ENCODE measurements at places on chromosomes 3 and 15.

DNA sequence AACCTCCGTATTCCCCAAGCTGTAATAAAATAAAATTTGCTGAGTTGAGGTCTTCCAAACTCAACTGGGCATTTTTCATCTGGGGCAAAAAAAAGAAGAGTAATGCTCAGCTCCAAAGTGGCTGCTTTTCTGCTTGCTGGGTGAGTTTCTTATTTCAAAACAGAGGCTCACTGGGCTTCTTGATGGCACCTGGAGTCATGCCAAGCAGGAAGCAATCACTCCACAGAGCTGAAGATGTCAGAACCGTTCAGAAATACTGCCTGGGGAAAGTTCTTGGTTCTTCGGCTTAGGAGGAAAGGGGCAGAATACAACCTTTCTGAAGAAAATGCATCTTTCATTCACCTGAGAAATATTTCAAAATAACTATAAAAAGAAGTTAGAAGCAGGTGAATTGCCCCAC lies 4.1 kb downstream of the CCR9 start:
- H3K36me3 ChIP-seq: no peaks in the 10 kb centered on the region
- H3K27ac ChIP-seq: no peak overlapping the region
- DNase-seq: no peak
- H3K4me3 ChIP-seq: no peak overlapping the region
- peaks cover 71% of the 10 kb centered on the region for H3K27me3 ChIP-seq

DNA sequence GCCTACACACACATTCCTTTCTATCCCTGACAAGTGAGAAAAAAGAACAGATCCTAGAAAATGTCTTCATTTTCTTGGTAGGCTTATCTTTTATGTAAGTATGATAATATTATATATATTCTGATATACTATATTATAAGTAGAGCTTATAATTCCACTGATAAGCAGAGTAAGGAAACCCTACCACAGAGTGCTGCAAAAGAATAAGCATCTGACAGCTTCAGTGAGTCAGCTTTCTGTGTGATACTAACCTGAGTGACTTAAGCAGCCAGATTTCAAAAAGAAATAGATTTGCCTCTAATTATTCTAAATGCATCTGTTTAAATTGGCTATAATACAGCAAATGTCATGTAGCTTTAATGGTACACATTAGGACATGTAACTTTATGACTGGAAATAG lies 656.0 kb downstream of the MCTP2 start:
- no peaks in the 10 kb centered on the region for H3K27me3 ChIP-seq
- H3K4me3 ChIP-seq: no peak overlapping the region
- no peaks in the 10 kb centered on the region for H3K4me1 ChIP-seq
- H3K36me3 ChIP-seq: no peaks in the 10 kb centered on the region
- no peak overlapping the region for H3K27ac ChIP-seq

DNA sequence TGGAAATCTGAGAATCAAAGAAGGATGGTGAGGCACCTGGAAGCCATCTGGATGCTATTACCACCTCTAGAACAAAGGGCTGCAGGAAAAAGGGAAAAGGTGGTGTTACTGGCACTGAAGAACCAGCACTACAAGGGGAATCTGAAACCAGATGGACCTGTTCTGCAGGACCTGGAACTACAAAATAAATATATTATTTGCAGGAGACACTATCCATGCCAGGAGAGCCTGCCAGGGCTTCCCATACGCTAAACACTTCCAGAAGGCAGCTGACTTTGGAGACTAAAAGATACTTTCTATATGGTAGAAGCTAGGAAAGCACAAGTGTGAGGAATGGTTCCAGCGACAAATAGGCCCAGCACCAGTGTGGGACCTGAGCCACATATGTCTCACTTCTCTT lies 83.4 kb upstream of the POU1F1 start:
- H3K4me3 ChIP-seq: no peak overlapping the region
- peaks cover 8% of the 10 kb centered on the region for H3K27me3 ChIP-seq
- no peak overlapping the region for H3K27ac ChIP-seq
- H3K36me3 ChIP-seq: no peaks in the 10 kb centered on the region
- no peaks in the 10 kb centered on the region for H3K4me1 ChIP-seq
- DNase-seq: no peak

DNA sequence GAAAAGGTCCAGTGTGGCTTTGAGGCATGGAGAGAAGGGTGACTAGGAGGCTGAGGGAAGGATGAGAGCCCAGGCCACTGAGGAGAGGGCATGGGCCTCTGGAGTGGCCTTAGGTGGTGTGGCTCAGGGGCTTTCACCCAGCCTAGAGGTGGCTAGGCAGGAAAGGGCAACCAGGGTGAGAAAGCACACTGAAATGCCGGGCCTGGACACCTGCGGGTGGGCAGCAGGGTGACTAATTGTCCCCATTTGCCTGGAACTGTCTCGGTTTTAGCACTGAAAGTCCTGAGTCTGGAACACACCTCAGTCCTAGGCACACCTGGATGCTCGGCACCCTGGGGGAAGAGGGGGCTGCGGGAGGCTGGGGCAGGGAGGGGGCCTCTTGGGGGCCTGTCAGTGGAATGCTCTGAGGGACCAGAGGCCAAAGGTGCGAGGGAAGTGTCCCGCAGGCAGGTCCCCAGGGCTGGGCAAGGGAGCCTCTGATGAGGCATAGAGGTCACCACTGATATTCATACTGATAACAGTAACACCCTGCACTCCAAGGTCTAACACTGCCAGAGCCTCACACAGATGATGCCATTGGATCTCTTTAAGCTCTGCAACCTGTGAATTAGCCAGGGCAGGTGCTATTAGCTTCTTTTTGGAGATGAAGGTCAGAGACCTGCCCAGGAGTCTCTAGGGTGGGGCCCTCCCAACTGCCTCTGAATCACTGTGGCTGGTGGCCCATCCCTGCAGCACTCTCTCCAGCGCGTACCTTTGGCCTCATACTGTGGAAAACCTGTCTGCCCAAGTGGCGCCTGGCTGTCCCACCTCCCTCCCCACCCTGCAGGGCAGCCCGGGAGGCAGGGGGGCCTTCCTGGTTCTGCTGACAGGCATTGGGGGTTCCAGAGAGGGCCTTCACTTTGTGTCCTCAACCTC lies 3.0 kb upstream of the PHGR1 start:
- H3K27ac ChIP-seq: no peak overlapping the region
- no peaks in the 10 kb centered on the region for H3K27me3 ChIP-seq
- no peak for DNase-seq
- no peaks in the 10 kb centered on the region for H3K4me1 ChIP-seq
- H3K4me3 ChIP-seq: no peak overlapping the region
